Heart left ventricle (tissue), 16 donors: ENCODE measurements at places on chromosomes 4 and X. TPM values are rescaled to one million over a fixed set of nuclear protein-coding genes. Genes with fewer than 3 reads are reported as not detected.

DNA sequence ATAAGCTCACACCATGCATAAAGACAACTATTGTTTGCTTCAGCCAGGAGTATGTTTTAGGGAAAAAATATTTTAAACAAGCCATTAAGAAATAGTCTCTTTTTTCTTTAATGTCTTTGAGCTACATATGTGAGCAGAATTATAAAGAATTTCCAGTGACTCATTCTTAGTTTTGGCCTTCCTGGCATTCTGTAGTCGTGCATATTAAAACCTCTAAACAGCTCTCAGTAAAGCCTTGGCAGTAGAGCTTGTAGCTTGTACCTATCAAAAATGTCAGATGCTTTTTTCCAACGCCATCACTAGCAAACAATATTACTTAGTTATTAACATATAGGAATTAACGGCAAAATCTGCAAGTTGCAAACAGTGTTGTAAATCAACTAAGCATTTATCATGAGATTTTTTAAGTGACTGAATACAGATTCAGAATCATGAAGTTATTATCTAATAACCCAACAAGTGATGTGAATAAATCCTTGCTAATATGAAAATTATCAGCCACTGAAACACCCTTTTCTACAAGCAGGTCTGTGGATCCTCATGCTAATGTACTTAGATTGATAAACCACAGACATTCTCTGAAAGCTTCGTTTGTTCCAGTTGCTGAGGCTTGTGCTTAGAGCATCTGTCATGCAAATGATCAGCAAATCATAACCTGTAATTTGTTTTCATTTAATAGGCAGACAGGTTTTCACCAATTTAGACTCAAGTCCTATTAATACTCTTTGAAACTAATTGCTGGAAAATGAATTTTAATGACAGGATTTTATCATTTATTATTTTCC lies 412.0 kb upstream of the ATOH1 start:
- no peak for DNase-seq

DNA sequence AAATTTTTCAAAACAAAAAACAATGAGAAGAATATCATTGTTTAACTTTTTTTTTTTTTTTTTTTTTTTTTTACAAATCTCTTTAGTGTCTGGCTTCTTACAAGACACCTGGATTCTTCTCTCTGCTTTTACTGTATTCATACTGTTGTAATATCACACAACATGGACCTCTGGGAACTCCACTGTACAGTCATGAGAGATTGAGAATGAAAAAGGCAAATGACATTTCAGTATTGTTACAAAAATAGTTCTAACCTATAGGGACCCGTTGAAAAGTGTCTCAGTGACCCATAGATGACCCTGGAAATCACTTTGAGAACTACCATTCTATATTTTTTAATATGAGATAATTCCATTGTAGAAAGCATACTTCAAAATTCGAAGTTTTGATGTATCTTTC lies 124.4 kb downstream of the SLIT2 start:
- DNase-seq: no peak

GRCh38 chr4:13928214-13928613 lies 300.7 kb upstream of the BOD1L1 start:
- DNase-seq: no peak

Gene IKBKG
- total RNA-seq: 12.8 TPM

Gene CXCL9
- 372 TPM for total RNA-seq
